ENCODE measurements at places on chromosomes 11 and 22.
A peak's percentile ranks its signal among the peaks of the same experiment; 100 is the strongest.

DNA sequence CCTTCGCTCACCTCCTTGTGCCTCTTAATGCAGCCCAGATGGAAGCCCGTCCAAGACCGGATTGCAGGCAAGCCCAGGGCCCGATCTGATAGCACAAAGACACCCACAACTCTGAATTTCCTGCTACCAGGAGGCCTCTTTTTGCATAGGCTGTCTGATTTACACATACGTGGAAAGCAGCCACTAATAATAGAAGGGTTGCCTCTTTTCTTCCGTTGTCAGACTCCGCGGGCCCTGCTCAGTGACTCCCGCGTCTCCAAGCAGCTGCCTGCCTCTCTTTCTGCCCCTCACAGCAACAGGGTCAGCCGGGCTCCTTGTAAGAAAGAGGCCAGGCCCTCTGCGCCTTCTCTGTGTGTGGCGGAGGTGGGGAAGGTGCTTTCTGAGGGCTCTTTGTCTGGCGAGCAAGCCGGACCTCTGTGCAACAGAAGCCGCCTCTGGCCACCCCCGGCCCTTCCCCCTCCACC, 26.7 kb downstream of the FLI1 start:
- no peak for DNase-seq

DNA sequence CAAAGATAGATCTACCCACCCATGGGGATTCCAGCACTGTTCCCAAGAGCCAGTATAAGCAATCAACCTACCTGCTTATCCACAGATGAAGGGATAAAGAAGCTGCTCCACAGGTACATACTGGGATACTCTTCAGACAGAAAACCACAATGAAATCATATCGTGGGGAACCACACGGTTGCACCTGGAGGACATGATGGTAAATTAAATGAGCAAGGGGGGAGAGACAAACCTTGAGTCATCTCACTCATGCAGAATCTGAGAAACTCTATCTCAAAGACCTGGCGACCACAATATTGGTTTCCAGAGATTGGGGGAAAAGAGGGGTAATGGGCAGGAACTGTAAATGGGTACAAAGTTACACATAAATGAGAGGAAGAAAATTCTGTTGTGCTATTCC, 14.5 kb downstream of the RGL4 start:
- DNase-seq: no peak

GRCh38 chr11:117713538-117713991, 83.5 kb downstream of the DSCAML1 start:
- DNase-seq: no peak

DNA sequence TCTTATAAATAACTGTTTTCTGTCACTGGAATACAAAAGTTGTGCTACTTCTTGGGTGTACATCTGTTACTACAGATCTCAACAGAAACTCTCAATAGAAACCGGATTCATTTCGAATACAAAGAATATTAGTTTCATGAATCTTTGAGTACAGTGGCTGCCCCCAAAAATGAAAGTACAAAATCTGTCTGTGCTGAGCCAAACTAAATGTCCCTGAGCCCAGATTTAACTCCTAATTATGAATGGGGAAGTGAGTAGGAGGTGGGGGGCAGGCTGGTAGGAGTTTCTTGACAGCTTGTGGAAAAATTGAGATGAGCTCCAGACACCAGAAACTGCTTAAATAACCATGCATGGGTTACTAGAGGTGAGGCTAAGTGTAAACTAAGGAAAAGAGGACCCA, 41.6 kb downstream of the PITPNB start:
- DNase-seq: no peak

- DNase-seq: no peak
Observed at GRCh38 chr11:129865701-129866100, 29.7 kb downstream of the NFRKB start.

- DNase-seq: peak; percentile 88
Observed at GRCh38 chr22:46070215-46070802, 80.0 kb upstream of the PPARA start.

DNA sequence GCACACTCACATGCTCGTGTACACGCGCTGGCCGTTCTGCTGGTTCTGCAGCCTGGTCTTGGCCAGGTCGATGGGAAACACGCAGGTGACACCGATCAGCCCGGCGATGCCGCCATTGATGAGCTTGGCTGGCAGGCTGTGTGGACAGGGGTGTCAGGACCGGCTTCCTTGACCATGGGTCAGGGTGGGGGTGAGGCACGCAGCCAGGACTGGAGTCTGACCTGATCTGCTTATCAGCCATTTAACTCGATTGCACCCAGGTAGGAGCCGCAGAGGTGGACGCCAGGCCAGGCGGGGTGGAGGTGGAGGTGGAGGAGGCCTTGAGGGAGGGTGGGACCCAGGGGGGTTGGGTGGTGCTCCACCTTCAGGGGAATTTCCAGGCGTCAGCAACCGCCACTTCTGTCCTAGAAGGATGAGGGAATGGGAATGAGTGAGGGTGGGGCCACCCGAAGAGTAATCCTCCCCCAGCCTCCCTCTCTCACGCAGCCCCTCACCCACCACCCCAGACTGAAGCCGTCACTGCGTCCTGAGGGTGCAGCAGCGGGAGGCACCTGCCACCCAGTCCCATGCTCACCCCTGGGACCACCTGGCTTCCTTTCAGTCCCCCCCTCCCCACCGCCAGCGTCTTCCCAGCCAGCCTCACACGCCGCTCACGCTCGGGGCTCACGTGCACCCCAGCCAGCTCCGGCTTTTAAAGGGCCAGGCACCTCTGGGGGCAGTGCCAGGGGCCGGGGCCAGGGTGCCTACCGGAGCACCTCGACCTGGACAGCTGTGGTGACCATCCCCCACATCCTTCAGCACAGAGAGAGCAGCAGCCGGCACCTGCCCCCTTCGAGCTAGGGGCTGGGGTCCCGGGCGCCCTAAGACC, 3.1 kb downstream of the SLC25A22 start:
- DNase-seq: no peak

DNA sequence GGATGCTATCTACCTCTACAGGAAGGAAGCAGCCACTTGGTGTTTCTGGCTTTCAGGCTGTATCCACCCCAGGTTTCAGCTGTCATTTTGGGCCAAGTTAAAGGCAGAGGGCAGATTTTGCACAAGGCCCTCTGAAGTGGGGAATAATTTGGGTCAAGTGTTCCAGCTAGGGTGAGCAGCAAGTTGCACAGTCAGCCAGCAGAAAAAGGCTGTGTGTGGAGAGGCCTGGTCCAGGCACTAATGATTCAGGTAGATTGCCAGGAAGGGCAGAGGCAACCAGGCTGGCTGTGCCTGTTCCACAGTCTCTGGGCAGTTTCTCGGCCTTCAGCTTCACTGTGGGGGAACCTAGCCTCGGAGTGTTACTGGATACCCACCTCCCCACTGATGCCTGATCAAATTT, 8.6 kb upstream of the ELF5 start:
- DNase-seq: no peak

DNA sequence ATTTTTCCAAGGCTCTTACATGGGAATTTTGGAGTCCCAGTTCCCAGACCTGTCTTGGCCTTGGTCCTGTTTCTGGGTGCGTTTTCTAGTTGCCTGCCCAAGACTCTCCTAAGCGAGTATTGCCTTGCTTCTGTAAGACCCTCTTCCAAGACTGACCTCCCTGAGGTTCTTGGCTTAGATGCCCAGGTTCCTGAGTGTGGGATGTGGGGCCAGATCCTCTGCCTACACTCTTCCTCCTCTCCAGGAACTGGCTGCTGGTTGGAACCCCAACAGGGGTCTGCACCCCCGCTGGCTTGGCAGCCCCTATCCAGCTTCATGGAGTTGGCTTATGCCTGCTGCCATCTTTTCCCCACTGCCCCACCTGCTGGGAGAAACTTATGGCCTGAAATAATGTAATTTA, 429.5 kb downstream of the TENM4 start:
- no peak for DNase-seq

DNA sequence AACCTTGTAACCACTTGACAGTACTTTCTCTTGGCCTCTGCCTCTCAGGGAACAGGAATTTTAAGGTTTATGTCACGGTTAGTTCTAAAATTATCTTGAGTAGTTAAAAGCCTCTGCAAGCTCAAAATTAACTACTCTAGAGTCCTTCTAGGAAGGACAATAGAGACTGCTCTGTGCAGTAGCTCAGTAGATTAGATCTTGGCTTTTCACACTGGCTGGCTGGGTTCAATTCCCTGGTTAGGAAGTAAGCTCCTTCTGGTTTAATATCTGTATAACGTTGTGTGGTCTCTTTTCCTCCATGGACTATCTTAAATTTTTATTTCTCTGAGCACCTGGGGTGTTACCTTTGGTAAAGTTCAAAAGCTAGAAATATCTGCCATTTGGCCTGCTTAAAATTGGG, 109.2 kb downstream of the AASDHPPT start:
- DNase-seq: no peak

DNA sequence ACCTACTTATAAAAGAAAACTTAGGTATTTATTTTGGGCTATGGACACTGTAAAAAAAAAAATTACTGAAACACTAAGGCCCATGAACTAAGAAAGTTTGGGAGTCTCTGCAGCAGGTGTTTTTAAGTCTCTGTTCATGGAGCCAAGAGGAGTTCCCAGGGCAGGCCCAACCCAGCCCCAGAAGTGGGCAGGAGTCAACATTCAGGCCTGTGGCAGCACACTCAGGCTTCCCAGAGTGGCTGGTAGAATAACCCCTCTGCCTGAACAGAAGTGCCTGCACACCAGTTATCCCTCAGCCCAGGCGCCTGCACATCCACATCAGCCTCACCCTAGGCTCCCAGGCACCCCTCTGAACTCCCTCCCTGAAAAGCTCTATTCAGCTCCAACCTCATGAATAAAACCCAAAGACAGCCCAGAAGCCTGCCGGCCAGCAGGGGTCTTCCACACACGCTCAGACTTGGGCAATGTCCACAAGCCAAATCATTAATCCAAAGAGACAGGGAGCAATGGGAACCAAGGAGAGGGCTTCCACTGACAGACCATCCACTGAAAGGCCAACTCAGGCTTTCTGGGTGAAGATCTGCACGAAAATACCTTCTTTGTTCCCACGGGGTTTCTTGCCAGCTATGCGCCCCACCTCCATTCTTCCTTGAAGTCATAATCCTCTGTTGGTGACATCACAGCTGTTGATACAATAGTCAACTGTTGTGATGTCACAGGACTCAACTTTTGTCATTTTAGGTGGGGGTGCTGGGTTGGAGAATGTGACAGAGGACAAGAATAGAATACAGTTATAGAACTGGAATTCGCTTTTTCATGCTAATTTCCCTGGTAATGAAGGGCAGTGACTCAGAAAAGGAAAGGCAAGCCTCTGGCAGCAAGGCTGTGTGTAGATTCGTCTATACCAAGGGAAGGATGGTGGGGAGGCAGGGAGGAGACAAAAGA, 83.7 kb downstream of the RPL27A start:
- no peak for DNase-seq

DNA sequence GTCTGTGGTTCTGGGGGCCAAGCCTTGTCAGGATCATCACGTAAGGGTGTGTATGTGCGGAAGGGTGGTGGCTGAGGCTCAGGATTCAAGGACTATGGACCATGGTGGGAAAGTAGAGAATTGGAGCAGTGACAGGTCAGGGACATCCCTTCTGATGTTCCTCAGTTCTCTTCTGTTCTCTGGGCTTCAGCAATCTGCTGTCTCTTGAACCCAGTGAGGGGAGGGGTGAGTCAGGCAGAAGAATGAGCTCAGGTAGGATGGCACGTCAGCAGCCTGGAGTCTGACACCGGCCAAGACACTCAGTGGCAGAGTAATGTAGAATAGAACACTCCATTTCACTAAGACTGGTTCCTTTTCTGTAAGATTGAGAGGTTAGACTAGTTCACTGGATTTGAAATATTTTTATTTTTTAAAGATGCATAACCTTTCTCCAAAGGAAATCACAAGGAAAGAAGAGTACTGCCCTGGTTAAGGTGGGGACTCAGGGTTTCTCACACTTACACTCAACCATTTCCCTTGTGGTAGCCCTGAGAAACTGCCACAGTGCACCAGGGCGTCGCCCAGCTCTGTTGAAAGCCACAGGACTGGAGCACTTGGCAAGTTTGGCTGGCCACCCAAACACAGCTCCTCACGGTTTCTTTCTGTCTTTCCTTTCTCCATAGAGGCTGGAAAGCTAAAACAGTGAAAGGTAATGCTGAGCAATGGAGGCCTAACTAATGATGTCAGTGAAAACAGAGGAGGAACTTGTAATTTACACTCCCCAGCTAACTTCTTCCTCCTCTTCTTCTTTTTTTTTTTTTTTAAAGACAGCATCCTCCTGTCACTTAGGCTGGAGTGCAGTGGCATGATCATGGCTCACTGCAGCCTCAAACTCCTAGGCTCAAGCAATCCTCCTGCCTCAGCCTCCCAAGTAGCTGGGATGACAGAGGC, 23.1 kb upstream of the MICAL2 start:
- no peak for DNase-seq

DNA sequence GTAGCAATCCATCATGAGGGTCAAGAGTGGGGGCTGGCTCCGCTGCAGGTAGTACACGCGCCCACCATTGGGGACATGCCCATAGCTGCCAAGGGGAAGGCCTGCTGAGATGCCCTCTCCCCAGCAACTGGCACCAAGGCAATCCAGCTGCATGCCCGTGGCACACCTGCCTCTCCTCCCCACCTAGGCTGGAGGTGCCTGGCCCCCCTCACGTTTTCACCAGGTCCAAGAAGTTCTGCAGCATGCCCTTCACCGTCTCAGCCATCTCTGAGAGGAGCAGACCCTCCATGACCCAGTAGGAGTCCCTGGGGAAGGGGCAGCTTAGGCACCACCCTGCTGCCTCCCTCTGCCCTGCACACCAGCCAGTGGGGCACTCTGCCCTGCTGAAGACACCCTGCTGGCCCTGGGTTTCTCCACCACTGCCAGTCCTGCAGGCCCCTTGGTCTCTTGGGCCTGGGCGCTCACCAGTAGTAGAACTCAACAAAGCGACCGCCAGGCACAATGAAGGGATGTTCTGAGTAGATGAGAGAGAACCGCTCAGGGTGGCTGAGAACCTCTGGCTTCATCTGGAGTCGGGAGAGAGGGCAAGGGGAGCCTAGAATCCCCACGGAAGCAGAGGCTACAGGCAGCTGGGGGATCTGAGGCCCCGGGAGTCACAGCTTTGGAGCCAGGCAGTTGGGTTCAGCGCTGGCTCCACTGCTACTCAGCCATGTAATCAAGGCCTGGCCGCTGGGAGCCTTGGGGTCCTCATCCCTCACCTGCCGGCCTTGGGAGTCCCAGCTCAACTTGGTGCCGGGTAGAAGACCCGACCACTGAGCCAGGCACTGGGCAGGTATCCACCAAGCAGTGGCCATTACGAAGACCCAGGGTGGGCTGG, 17.8 kb downstream of the TREH start:
- DNase-seq: no peak

GRCh38 chr11:30983776-30984441, 385.6 kb downstream of the DCDC1 start:
- no peak for DNase-seq

GRCh38 chr22:17242641-17243040, 23.4 kb upstream of the ADA2 start:
- DNase-seq: no peak

DNA sequence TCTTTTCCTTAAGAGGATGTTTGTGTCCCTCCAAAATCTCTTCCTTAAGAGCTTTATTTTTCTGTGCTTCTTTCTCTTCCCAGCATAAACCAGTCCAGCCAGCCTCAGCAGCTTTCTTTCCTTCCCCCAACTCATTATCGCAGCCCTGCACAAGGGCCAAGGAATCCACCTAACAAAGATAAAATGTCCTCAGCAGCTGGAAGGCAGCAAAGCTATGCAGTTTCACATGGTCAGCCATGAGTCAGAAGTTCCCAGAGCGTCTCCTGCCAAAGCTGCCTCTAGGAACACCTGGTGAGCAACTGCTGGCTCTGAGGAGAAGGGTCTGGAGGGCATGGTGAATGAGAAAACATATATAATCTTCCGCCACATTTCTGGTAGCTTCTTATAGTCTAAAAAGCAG, 45.3 kb upstream of the HMGXB4 start:
- DNase-seq: no peak

Measured in heart left ventricle (tissue), 16 donors.